Activated naive CD4-positive, alpha-beta T cell treated with anti-CD3 and anti-CD28 coated beads, Interleukin-2, amount 50 U/mL, for 72 hours (primary cell): ENCODE measurements at places on chromosomes 2 and 18.

- peak; percentile 67 for DNase-seq
These were observed 3.3 kb upstream of the GPBAR1 start for GRCh38 chr2:218257390-218257981.

GRCh38 chr2:67918471-67918870 is 144.3 kb downstream of the C1D start:
- DNase-seq = no peak

DNA sequence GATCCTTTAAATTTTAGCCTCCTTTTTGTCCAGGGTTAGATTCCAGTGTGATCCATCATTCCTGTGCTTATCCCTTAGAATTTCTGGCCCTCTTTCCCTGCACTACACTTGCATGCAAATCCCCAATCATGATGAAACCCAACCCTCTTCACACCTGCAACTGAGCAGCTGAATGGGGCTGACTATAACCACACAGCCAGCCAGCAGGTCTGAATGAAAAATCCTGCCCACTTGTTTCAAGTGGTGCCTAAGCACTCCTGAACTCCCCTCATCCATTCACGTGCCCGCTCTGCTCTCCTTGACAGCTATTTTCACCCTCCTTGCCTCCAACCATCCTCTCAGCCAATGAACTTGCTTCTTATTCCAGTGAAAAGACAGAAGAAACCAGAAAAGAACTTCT is 80.5 kb upstream of the AFF3 start:
- no peak for DNase-seq

GRCh38 chr18:77470569-77471413 is 221.1 kb downstream of the GALR1 start:
- DNase-seq = no peak

- DNase-seq = no peak
These were observed 1351.6 kb upstream of the NRXN1 start for GRCh38 chr2:52383541-52383940.

- no peak for DNase-seq
These were observed 59.1 kb downstream of the CABLES1 start for GRCh38 chr18:23194155-23194996.

DNA sequence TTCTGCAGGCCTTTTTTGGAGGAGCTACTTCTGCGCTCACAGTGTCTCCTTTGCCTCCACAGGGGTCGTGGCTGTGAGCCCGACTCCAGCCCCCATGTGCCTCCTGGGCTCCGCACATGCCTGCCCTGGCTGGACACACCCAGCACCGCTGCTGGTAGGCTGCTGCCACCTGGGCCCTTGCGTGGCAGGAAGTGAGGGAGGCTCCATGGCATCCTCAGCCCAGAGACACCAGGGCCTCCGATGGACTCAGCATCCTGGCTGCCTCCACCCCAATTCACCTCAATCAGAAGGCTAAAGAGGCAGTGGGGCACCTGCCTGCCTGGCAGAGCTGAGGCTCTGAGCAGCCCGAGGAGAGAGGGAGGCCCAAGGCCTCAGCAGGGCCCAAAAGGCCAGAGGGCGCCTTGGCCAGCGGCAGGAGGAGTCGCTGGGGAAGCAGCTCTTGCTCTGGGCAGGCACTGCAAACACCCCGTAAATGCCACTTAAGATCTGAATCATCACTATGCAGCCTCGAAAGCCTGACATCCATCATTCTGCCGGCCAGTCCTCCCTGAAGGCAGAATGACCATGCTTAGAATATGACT is 68.3 kb upstream of the OTOS start:
- DNase-seq = no peak
